ENCODE measurements at places on chromosomes 2 and 18.

GRCh38 chr2:241608881-241609280 lies 28.1 kb downstream of the THAP4 start:
- no peak for DNase-seq

DNA sequence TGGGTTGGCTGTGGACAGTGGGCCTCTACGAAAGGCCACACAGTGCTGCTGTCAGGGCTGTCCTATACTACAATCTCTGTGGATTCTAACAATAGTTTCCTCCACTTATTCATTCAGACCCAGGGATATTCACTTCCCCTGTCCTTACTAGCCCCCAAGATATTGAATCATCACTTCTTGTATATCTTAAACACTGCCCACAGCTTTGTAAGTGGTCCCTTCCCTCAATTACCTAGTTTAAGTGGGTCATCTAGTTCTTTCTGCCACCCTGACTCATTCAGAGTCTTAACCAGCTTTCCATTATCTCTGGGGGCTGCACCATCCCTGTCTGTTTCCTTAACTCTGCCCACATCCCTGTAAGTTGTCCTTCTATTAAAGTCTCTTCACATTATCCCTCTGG lies 69.2 kb downstream of the CD28 start:
- DNase-seq = no peak

- no peak for DNase-seq
These were observed 1030.2 kb downstream of the TMEM182 start for GRCh38 chr2:103792042-103792441.

GRCh38 chr2:223727562-223727961 lies 109.8 kb downstream of the AP1S3 start:
- DNase-seq = peak; percentile 28

GRCh38 chr2:138997856-138998517 lies 217.8 kb upstream of the NXPH2 start:
- no peak for DNase-seq

- no peak for DNase-seq
These were observed 8.4 kb downstream of the ITSN2 start for GRCh38 chr2:24351981-24352380.

DNA sequence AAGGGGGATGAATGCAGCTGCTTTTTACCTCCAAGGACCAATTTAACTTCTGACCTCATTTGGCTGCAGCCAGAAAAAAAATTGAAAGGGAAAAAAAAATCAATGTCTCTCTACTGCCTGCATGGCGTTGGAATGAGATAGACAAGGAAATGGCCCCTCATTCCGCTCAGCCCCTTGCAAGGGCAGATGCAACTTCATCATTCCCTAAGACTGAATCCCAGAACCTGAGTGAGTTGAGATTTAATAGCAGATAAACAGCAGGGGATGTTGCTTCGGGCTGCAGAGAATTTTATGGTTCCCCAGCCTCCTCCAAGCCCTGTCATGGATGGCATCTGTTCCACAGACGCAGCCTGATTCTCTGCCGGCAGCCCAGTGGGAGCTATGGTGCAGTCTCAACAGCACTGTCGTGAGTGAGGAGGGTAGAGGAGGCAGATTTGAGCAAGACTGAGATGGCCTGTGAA lies 49.0 kb downstream of the CAPN13 start:
- no peak for DNase-seq

GRCh38 chr18:38198956-38199355 lies 633.4 kb upstream of the CELF4 start:
- DNase-seq = no peak

GRCh38 chr2:29251406-29251805 lies 136.2 kb downstream of the CLIP4 start:
- no peak for DNase-seq

GRCh38 chr18:47549021-47549540 lies 297.6 kb upstream of the SKOR2 start:
- DNase-seq = no peak

DNA sequence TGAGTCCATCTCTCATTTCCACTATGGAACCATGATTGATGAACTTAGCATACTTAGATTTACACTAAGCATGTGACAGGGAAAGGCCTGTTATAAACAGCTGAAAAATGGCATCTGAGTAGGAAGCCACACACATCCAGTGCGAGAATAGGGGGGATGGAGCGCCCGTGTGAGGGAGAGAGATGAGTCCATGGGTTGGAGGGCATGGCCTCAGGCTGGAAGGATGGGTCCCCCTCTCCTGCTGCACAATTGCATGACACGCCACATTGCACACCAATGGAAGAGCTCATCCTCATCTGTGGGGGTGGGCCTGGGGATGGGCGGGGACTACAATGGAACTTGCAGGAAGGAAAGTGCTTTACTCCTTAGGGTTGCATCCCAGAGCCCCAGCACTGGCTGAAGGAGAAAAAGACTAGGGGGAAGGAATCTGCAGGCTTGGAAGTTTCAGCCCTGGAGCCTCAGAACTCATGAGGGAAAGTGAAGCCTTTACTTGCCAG lies 46.4 kb upstream of the CXCR4 start:
- DNase-seq = no peak

GRCh38 chr2:233168445-233168844 lies 83.0 kb upstream of the ATG16L1 start:
- no peak for DNase-seq

GRCh38 chr2:213932-214693 lies 49.7 kb downstream of the SH3YL1 start:
- DNase-seq = no peak

GRCh38 chr2:109322641-109323040 lies 193.6 kb downstream of the SH3RF3 start:
- DNase-seq = no peak

- DNase-seq = no peak
These were observed 101.6 kb downstream of the PIEZO2 start for GRCh38 chr18:11047817-11048216.
